CD4-positive, alpha-beta T cell treated with Interleukin-12 subunit alpha and Interleukin-12 subunit beta, for 1 hour (primary cell): ENCODE measurements at places on chromosomes 3 and 15.

DNA sequence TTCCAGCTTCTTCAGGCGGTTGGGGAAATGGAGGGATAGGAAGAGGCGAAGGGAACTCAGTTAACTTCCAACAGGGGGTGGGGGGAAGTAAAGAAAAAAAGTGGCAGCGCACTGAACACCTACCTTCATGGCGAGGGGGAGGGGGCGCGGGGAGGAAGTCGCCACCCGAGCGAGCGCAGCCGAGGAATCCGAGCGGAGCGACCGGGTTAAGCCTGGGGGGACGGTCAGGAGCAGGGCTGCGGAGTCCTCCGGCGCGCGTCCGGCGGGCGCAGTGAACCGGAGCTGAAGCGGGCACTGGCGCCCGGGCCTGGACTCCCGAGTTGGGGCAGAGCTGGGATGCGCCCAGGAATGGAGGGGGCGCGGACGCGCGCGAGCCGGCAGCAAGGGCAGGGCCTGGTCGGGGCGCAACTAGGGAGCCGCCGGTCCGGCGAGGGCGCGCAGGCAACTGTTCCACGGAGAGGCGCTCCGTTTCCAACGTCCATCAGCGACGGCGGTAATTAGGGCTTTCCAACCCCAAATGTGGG lies at the start of gene WNT5A:
Gene WNT5A, minus strand, starts transcription at position 450 of the 524 bp plus-strand sequence. Its CDS starts 321 bp downstream, at position 129.
- DNase-seq = no peak

- DNase-seq = no peak
Observed at GRCh38 chr3:114411811-114412803, 118.3 kb downstream of the TIGIT start.

- DNase-seq = no peak
Observed at GRCh38 chr15:32880642-32881041, 162.8 kb downstream of the GREM1 start.

DNA sequence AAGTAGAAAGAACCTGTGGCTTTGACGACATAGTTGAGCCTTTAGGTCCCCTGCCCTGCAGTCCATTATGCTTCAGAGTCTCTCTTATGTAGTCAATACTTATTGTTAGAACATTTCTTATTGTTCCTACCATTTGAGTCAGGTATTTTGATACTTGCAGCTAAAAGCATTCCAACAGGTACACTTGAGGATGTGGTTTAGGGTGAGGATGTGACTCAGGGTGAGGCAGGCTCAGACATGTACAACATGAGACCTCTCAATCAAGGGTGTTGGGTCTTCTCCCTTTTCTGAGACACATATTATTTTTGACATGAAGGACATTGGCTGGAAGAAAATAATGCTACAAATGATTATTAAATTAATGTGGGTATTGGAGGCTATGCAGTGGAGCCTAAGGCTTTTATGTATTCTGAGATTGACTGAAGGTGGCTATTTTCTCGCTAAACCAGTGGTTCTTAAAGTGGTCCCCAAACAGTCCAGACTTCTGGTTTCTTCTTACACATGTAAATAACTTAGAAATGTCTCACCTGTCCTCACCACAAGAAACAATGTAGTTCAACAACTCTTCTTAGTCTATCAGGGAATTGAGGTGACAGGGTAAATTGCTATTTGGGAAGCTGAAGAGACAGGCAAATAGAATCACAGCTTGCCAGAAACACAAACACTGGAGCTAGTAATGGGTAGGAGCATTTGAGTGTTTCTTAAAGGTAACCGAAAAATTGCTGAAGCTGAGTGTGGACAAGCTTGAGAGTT lies 135.5 kb upstream of the ZPLD1 start:
- DNase-seq = no peak

- no peak for DNase-seq
Observed at GRCh38 chr3:88346643-88347042, 196.9 kb downstream of the C3orf38 start.
